Stimulated activated CD8-positive, alpha-beta memory T cell treated with anti-CD3 and anti-CD28 coated beads, Interleukin-4, amount 100 ng/mL, for 4 hours (primary cell): ENCODE measurements at places on chromosomes 3 and 15.

DNA sequence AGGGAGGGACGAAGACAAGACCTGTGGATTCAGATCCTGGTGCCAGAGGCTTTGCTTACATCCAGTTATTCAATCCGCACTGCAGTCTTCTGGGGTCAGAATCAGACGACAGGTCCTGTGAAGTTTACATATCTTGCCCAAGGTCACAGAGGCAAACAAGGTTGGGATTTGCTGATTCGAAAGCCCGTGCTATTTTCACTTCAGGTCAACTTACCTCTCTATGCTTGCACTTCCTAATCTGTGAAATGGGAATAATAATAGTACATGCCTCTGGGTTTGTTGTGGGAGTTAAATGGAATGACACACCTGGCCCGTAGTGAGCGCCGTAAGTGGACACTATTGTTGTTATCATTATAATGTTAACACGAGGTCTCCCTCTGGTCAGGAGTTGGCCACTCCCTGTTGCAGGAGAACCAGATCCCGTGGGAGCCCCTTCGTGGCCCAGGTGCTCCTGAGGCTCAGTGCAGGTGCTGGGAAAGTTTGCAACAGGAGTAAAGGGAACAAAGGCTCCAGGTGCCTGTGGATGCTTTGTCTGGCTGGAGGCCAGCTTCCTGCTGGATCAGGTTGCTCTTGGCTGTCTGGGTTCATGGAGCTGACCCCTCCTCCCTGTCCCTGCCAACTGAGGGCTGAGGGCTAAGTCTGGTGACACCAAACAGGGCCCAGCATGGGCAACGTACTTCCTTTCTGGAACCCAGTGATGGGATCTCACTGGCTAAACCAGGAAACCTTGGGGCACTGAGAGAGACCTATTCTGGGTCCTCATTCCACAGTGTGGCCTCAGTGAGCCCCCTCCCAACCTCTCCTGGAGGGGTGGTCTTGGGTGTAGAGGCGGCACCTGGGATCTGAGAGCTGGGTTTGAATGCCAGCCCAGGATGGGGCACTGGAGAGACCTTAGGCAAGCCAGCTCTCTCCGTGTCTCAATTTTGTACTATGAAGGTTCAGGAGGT, 40.1 kb upstream of the SEMA4B start:
- DNase-seq, result no peak

DNA sequence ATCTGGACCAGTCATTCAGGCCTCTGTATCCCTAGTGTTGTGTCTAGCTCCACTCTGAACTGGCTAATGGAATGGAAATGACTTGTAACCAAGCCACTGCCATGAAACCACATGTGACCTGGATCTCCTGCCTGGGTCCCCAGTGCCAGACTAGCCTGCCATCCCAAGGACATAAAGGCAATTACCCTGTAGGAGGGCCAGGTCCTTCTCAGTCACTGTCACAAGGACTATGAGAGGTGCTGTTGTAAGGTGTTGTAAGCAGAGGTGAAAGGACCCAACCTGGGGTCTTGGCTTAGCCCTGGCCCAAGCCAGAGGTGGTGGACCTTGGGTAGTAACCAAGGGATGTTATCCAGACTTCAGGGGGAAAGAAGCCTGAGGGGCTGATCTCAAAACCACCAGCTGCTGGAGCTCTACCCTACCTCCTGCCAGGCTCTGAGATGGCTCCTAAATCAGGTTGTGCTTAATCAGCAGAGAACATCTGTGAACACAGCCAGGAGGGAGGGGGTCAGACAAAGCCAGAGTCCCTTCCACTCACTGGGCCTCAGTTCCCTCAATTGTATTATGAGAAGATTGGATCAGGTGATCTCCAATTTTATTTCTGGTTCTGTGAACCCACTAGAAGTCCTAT, 15.7 kb upstream of the KLHL24 start:
- DNase-seq, result no peak

DNA sequence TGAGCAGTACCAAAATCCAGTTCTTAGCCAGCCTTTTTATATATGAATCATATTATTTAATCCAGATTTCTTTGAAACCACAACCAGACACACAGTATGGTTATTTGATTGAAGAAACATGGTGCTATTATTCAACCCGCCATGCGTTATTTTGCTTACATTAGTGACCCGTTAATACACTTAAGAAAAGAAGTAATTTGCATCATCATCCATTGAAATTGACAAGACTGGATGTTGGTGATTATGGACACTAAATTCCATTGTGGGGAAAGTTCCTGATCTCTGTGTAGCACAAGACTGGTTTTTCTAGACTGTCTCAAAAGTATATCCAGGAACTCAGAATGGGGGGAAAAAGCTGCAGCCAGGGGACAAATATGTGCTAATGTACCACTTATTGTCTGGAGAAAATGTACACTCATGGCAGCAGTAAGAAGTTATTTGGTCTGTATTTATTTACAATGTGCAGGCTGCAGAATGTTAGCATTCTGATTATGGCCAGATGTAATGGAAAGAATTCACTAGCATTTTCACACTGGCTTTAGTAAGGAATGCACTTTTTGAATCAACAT, 80.3 kb downstream of the FILIP1L start:
- DNase-seq, result no peak

DNA sequence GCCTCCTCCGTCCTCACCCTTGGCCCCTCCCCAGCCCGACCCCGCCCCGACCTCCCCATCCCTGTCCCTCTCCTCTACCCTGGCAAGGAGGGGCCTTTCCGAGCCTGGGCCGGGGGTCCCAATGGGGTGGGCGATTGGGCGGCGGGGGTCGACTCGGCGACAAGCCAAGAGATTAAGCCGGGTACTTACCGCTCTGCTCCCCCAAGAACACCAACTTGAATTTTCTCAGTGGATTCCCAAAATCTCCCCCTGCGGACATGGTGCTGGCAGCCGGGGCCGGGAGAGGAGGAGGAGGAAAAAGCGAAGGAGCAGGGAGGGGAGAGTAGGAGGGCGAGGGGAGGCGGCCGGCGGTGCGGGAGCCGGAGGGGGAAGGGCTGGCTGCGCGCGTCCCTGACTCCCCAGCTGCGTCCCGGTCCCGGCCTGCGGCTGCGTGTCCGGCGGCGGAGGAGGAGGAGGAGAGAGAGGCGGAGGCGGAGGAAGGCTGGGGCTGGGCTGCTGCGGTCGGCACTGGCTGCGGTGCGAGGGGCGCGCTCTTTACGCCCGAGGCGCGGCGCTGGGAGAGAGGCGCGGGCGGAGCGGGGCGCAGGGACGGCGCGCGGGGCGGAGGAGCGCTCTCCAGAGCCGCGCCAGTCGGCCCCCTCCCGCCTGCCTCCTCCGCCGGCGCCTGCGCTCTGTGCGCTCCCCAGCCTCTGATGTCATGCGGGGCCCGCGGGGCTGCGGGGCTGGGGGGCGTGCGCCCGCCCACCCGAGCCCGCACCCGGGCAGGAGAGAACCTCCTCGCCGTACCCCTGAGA, at the start of gene RAB6B:
TSS of gene RAB6B (minus strand) at position 675 of the 794 bp plus-strand sequence. CDS start at position 259, 416 bp downstream.
- no peak for DNase-seq

DNA sequence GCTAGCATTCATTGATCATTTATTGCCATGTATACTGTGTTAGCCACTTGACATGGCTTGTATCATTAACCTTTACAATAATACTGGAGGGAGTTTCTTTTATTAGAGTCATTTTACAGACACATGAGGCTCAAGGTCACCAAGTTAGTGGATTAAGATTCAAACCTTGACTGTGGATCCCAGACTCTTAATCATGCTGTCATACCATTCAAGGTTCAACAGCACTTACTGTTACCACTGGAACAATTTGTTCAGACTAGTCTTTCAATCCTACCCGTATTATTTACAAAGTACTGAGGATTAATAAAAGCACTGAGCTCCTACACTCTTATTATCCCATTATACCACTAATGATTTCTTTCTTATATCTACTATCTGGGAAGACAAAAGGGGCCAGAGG, 1.2 kb downstream of the COX17 start:
- DNase-seq, result no peak

- DNase-seq, result no peak
Measured at GRCh38 chr3:82079335-82079890, 318.0 kb upstream of the GBE1 start.

- no peak for DNase-seq
Measured at GRCh38 chr3:186815435-186815834, 9.2 kb upstream of the RFC4 start.

DNA sequence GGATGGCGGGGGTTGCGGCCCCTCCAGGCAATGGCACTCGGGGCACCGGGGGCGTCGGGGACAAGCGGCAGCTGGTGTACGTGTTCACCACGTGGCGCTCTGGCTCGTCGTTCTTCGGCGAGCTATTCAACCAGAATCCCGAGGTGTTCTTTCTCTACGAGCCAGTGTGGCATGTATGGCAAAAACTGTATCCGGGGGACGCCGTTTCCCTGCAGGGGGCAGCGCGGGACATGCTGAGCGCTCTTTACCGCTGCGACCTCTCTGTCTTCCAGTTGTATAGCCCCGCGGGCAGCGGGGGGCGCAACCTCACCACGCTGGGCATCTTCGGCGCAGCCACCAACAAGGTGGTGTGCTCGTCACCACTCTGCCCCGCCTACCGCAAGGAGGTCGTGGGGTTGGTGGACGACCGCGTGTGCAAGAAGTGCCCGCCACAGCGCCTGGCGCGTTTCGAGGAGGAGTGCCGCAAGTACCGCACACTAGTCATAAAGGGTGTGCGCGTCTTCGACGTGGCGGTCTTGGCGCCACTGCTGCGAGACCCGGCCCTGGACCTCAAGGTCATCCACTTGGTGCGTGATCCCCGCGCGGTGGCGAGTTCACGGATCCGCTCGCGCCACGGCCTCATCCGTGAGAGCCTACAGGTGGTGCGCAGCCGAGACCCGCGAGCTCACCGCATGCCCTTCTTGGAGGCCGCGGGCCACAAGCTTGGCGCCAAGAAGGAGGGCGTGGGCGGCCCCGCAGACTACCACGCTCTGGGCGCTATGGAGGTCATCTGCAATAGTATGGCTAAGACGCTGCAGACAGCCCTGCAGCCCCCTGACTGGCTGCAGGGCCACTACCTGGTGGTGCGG, 1.9 kb downstream of the CHST2 start:
- DNase-seq, result peak; percentile 53

DNA sequence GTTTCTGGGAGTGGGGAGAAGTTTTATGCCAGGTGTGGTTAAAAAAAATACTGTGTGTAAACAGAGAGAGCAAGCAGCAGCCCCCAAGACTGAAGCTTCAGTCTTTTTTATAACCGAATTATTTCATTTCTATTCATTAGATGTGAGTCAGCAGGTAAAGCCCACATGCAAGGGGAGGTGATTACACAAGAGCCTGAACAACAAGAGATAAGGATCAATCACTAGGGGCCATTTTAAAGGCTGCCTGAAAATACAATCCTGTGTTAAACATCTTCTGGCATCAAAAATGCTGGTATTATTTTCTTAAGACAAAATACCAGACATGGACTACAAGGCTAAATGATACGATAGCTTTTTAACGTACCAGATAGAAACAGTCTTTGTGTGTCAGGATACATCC, 217.3 kb downstream of the SUCLG2 start:
- DNase-seq, result no peak
